ENCODE measurements at places on chromosomes 5 and 9.

DNA sequence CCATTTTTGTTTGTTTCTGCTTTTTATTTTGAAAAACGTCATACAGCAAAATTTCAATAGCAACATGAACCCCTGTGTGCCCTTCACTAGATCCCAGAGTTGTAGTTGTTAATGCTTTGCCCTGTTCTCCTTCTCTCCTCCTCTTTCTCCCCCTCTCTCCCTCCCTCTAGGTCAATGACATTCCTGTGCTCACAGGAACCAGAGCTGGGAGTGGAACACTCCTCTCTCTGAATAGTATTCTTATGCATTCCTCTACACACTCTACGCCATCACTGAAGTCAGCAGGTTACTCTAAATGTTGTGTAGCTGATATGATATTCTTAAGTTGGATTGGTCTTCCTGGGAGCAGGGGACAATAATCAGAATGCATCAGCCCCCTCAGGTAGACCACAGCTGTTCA, 243.4 kb downstream of the SYK start:
- DNase-seq: no peak

DNA sequence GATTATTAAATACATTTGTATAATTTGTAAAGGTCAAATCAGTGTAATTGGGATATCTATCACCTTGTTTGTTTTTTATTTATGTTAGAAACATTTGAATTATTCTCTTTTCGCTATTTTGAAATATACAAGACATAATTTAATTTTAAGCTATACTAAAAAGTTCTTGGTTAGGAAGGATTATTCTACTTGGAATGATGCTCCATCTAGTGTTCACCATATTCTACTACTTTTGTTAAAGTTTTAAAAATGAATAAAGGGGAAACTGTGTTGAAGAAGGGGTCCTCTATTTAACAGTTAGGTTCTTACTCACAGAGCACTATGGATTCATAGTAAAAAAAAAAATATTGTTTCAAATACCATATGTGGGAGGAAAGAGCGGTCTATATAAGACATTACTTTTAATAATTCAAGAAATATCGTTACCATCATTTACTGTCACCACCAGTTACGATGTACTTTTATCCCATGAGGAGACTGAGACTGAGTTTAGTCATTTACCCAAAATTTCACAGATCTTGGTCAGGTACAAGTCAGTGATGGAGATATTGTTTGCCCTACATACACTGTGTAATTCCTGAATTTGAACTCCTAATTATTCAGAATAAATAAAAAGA, 6.3 kb upstream of the STOM start:
- no peak for DNase-seq

DNA sequence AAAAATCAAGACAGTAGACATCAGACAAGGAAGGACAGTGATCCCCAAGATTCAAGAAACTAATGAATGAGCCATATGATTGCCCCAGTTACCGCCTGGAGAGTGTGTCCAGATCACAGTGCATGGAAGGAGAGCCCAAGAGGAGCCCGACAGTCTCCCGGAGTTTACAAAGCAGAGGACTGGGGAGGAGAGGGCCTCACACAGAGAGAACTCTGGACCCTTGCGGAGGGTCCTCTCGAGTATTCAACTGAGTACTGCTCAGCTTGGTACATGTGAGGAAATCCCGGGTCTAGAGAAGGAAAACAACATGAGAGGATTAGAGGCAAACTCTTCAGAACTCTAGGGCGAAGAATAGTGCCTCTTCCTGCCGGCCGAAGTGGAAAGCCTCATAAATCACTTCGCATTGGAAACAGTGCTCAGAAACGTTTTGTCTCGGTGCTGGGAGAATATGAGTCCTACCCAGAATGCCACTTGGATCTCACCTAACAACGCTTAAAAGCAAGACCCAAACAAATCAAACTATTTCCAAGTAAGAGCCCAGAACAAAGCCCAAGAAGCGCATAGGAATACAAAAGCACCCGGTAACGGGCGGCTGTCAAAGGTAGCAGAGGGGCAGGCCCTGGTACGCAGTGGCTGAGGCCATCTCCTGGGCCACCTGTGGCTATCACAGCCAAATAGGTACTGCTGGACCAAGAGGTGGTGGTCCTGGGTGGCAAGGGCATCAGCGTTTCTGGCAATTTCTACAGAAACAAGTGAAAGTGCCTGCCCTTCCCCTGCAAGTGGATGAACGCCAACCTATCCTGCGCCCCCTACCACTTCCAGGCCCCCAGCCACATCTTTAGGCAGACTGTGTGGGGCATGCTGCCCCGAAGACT, 36.0 kb downstream of the FAM78A start:
- no peak for DNase-seq

DNA sequence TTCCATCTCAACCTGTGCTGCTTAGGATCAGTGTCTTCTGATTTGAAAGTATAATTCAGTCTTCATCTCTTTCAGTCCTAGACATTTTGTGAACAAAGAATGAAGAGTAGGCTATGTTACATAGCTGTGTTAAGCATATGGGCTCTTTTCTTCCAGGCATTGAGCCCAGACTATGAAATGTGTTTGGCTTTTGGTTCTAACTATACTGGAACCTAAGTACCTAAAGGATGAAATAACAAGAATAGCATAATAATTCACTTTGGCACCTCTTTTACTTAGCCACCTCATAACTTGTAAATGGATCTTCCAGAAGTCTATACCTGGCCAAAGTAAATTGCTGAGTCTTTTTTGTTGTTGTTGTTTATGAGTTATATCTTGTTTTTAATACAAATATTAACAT, 71.4 kb downstream of the SLF1 start:
- no peak for DNase-seq

GRCh38 chr5:58259685-58260152, 200.2 kb downstream of the PLK2 start:
- peak; percentile 94 for DNase-seq

DNA sequence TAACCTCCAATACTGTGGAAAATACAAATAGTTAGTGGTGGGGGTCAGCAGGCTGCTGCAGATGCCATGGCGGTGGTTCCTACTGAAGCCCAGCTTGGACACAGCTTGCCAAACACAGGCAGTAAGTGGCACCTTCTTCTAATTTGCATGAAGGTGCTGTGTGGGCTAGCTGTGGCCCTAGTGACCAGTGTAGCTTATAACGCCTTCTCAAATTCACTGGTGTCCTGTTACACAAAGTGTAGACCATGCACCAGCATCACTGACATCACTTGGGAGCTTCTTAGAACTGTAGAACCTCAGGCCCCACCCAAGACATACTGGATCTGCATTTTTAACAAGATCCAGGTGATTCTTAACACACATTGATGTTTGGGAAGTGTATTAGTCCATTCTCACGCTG, 58.8 kb upstream of the TGFBR1 start:
- no peak for DNase-seq

- DNase-seq: peak; percentile 58
These were observed 128.4 kb downstream of the GRIA1 start for GRCh38 chr5:153618867-153619266.

- no peak for DNase-seq
These were observed 41.4 kb downstream of the SYK start for GRCh38 chr9:90842996-90843395.

DNA sequence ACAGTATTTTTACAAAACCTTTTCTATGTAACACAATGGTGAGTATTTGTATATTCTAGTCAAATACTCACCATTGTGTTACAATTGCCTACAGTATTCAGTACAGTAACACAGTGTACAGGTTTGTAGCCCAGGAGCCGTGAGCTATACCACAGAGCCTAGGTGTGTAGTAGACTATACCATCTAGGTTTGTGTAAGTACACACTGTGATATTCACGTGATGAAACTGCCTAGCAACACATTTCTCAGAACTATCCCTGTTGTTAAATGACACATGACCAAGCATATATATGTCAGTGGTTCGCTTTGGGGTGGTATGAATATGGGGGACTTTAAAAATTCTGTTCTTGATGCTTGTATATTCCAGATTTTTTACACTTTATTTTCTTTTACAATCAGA, 21.3 kb downstream of the SH3PXD2B start:
- no peak for DNase-seq

GRCh38 chr5:169721771-169722170, 84.7 kb downstream of the DOCK2 start:
- no peak for DNase-seq

GRCh38 chr9:109230277-109230676, 63.2 kb upstream of the FRRS1L start:
- DNase-seq: no peak

- no peak for DNase-seq
These were observed 2.7 kb downstream of the OR13J1 start for GRCh38 chr9:35867538-35867937.

DNA sequence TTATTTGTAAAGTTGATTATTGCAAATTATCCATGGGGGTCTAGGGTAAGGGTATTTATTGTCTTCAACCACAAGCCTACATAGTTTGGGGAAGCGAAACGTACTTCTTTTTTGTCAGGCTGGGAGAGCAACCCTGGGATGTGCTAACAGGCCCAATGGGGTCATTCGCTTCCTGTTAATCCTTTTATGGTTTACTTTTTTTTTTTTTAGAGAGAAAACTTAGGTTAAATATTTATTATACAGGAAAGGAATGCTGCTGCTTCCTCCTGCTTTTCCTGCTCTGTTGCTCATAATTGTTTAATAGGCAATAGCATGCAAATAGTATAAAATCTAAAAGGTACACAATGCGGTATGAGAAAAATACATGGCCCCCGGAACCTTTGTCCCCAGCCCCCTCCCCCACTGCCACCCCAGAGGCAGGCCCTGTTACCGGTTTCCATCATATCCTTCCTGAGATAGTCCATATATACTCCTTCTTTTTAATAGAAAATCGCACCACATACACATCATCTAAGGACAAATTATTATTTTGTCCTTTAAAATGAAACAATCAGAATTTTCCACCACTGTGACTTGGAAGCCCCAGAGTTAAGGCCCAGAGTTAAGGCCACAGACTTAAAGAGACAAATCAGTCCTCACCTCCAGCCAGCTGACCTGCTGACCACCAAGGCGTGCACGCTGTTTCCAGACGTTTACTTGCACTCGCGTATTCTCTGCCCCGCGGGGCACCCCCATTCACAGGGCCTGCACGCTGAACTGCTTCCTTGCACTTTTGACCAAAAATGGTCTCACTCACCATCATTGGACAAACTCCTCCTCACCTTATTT, 83.9 kb downstream of the NDFIP1 start:
- DNase-seq: no peak

DNA sequence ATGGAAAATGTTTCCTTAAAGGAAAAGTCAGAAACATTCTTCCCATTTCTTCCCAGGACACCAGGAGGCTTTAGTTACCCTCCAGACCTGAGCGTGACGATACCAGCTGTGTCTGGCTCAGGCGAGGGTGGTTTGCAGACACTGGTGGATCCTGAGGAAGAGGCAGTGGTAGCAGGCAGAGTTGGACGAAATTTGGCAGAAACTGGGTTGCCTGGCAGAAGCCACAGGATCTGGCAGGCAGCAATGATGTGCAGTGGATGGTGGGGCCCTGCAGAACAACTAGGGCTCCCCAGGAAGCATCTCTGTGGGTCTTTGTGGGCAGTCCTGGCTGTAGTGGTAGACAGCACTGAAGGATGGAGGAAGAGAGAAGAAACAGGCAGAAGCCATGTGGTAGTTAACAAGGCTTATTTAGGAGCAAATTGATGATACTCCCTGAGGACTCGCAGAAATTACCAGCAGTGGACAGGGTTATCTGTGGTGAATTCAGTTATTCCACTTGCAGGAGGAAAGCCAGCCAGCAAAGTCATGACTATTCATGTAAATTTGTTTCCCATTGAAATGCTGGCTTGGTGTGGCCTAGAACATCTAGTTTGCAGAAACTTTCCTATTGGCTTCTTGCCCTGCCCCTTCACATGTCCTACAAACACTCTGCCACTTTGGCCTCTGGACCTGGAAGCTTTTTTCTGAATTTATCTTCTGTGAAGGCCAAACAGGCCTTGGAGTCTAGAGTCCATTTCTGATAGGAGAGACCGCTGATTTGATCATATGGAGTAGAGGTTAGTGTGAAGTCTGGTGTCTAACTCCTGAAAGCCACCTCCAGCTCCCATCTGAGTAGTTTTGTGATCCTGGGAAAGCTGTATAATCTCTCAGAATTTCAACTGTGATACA, 212.0 kb downstream of the DMRT2 start:
- no peak for DNase-seq

Data from fibroblast of skin of right quadriceps (primary cell).